Activated CD4-positive, alpha-beta T cell treated with anti-CD3 and anti-CD28 coated beads for 36 hours (primary cell): ENCODE measurements at places on chromosomes 13 and 19. TPM values are rescaled to one million over a fixed set of nuclear protein-coding genes. Genes with fewer than 3 reads are reported as not detected.

GRCh38 chr13:36753176-36753575 is 65.8 kb upstream of the RFXAP start:
- DNase-seq: no peak
- no peaks in the 10 kb centered on the region for H3K4me1 ChIP-seq
- no peaks in the 10 kb centered on the region for H3K36me3 ChIP-seq
- no peak overlapping the region for H3K4me3 ChIP-seq
- peaks cover 21% of the 10 kb centered on the region for H3K27me3 ChIP-seq

GRCh38 chr19:3782903-3783302 is 3.3 kb downstream of the MATK start:
- peaks cover 3% of the 10 kb centered on the region for H3K4me1 ChIP-seq
- H3K4me3 ChIP-seq: no peak overlapping the region
- no peak overlapping the region for H3K27ac ChIP-seq
- no peak for DNase-seq

GRCh38 chr13:43405457-43405856 is 381.3 kb downstream of the ENOX1 start:
- no peaks in the 10 kb centered on the region for H3K4me1 ChIP-seq
- no peak overlapping the region for H3K4me3 ChIP-seq
- no peaks in the 10 kb centered on the region for H3K36me3 ChIP-seq
- H3K27ac ChIP-seq: no peak overlapping the region
- no peak for DNase-seq

DNA sequence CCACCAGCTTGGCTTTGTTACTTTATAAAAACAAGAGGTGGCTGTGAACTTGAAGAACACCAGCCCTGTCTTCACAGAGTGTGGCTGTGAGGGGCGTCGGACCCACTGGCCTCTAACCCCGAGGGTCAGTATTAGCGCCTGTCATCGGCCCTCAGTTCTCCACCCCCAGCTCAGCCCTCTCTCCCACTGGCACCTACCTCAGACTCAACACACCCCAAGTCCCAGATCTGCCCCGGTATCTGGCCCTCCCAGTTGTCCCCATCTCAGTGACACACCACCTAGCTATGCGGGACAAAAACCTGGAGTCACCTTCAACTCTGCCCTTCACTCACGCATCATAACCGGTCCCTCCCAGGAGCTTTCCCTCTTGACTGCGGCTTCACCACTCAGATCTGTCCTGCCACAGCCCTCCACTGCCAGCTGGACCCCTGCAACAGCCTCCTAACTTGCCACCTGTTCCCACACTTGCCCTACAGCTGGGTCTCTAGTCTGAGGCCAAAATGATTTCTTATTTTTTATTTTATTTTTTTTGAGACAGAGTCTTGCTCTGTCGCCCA is 45.4 kb downstream of the PEPD start:
- no peak for DNase-seq
- no peak overlapping the region for H3K4me3 ChIP-seq
- no peak overlapping the region for H3K27ac ChIP-seq
- H3K4me1 ChIP-seq: no peaks in the 10 kb centered on the region

KANK3 gene
- total RNA-seq: 1.1 TPM

ZNF571 gene
- total RNA-seq: 2.4 TPM

ZFR2 gene
- total RNA-seq: 0.51 TPM

ZGLP1 gene
- 3.3 TPM for total RNA-seq
